Thoracic aorta (tissue), 2 donors: ENCODE measurements at places on chromosomes 6 and 20. TPM values are rescaled to one million over a fixed set of nuclear protein-coding genes. Genes with fewer than 3 reads are reported as not detected.
A peak's percentile ranks its signal among the peaks of the same experiment; 100 is the strongest.

DNA sequence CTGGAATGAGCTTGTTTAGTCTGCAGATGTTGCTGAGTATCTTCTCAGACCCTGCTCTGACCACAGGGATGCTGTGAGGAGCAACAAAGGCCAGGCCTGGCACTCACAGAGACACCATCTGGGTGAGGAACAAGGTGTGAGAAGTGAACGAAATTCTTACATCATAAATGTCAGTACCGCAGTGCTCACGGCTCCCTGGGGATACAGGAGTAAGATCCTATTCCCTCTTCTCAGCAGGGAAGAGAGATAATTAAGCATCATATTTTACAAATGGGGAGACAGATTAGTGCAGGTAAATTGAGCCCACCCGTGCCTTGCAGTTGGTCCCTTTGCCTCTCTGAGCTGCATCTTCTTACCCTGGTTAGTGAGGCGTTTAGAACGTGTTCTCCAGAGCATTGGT, 106.2 kb downstream of the DTD1 start:
- no peak overlapping the region for H3K4me3 ChIP-seq
- no peaks in the 10 kb centered on the region for H3K4me1 ChIP-seq
- H3K27ac ChIP-seq = no peak overlapping the region
- DNase-seq = no peak
- H3K27me3 ChIP-seq = no peaks in the 10 kb centered on the region

GRCh38 chr6:107098436-107099307, 16.6 kb downstream of the BEND3 start:
- no peaks in the 10 kb centered on the region for H3K4me1 ChIP-seq
- H3K36me3 ChIP-seq = no peaks in the 10 kb centered on the region
- no peak for DNase-seq
- H3K27me3 ChIP-seq = no peaks in the 10 kb centered on the region

- H3K27ac ChIP-seq = no peak overlapping the region
- H3K36me3 ChIP-seq = no peaks in the 10 kb centered on the region
- no peaks in the 10 kb centered on the region for H3K4me1 ChIP-seq
- H3K4me3 ChIP-seq = no peak overlapping the region
- no peaks in the 10 kb centered on the region for H3K27me3 ChIP-seq
Measured at GRCh38 chr6:15730442-15730841, 67.6 kb upstream of the DTNBP1 start.

GRCh38 chr6:46521464-46521971, 30.3 kb upstream of the RCAN2 start:
- H3K4me1 ChIP-seq = peaks cover 25% of the 10 kb centered on the region
- H3K27ac ChIP-seq = peak overlapping the region; percentile 88
- no peaks in the 10 kb centered on the region for H3K27me3 ChIP-seq
- H3K4me3 ChIP-seq = no peak overlapping the region
- H3K36me3 ChIP-seq = no peaks in the 10 kb centered on the region

DNA sequence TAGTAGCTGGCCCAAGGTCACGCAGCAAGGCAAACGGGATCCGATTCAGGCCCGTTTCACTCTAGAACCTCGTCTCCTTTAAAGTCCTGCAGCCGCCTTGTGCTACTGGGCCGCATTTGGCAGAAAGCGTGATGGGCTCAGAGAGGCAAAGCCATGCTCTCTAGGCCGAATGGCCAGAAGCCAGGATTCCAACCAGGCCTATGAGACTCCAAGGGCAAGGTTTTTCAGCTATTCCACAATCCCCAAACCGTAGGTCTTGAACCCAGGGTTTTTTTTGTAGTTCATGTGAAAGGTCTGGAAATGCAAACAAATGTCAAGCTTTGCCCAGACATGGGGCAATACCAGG, 174.1 kb downstream of the PREX1 start:
- no peak overlapping the region for H3K27ac ChIP-seq
- H3K4me3 ChIP-seq = no peak overlapping the region
- DNase-seq = no peak
- no peaks in the 10 kb centered on the region for H3K27me3 ChIP-seq
- H3K36me3 ChIP-seq = peaks cover 79% of the 10 kb centered on the region

DNA sequence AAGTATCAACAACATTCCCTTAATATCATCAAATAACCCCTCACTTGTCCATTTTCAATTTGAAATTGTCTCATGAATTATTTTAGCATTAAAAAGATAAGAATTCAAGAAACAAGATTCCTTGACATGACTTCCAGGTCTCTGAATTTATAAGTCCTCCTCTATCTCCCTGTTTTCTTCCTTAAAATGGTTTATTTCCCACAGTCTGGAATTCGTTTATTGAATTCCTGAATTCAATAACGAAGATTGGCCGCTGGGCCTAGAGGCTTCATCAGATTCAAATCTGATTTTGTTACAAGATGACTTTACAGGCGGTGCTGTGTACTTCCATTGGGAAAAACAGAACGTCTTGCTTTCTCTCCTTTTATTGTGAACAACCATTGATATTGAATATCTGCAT, 48.9 kb upstream of the NELFCD start:
- H3K4me1 ChIP-seq = no peaks in the 10 kb centered on the region
- H3K27me3 ChIP-seq = no peaks in the 10 kb centered on the region
- no peak for DNase-seq
- no peak overlapping the region for H3K27ac ChIP-seq
- no peak overlapping the region for H3K4me3 ChIP-seq

- no peak overlapping the region for H3K4me3 ChIP-seq
- H3K27ac ChIP-seq = no peak overlapping the region
- no peaks in the 10 kb centered on the region for H3K27me3 ChIP-seq
- H3K4me1 ChIP-seq = no peaks in the 10 kb centered on the region
- H3K36me3 ChIP-seq = no peaks in the 10 kb centered on the region
Measured at GRCh38 chr6:106856227-106856874, 118.2 kb downstream of the CD24 start.

- no peak overlapping the region for H3K27ac ChIP-seq
- H3K36me3 ChIP-seq = no peaks in the 10 kb centered on the region
- no peak overlapping the region for H3K4me3 ChIP-seq
- no peak for DNase-seq
- H3K4me1 ChIP-seq = no peaks in the 10 kb centered on the region
- no peaks in the 10 kb centered on the region for H3K27me3 ChIP-seq
Measured at GRCh38 chr20:5675103-5676091, 74.8 kb upstream of the SHLD1 start.

DNA sequence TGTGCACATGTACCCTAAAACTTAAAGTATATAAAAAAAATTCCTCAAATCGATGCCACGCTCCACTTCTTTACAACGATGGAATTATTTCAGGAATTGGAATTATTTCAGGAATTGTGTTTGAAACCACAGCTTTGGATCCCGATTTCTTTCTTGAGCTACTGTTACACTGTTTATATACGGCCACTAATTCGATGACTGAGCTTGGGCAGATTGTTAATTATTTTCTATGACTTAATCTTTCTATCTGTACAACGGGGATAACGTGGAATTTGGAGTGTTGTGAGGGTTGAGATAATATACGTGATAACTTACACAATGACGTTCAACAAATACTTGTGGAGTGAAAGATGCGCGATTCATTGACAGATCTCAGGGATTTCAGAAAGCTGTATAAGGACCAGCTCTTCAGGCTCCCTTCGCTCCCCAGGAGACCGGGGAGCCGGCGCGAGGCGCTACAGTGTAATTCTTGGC, 171.3 kb downstream of the SLC16A10 start:
- H3K4me3 ChIP-seq = peak overlapping the region; percentile 95
- no peak for DNase-seq

DNA sequence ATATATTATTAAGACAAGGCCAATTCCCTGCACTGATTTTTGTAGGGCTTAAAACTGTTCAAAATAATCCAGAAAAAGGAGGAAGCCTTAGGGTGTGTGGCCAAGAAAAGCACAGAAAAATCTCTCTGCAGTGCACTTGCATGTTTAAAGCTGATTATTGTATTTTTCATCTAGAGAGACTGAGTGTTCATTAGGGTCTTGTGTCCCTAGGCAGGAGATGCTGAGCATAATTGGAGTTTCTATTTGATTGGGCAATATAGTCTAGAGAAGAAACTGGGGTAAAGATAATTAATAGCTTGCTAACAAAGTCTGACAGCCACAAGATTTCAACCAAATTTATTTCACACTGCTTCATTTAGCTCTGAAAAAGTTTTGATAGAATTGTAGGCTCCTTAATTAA, 2.4 kb downstream of the FLRT3 start:
- H3K27ac ChIP-seq = no peak overlapping the region
- H3K4me3 ChIP-seq = no peak overlapping the region
- no peaks in the 10 kb centered on the region for H3K36me3 ChIP-seq
- peaks cover 3% of the 10 kb centered on the region for H3K4me1 ChIP-seq

- H3K4me3 ChIP-seq = no peak overlapping the region
- H3K4me1 ChIP-seq = no peaks in the 10 kb centered on the region
- H3K27ac ChIP-seq = no peak overlapping the region
- H3K27me3 ChIP-seq = no peaks in the 10 kb centered on the region
Measured at GRCh38 chr6:170063851-170064602, 226.9 kb downstream of the DLL1 start.

- H3K4me1 ChIP-seq = no peaks in the 10 kb centered on the region
- no peak overlapping the region for H3K27ac ChIP-seq
- H3K4me3 ChIP-seq = no peak overlapping the region
- DNase-seq = no peak
Measured at GRCh38 chr6:158686311-158686710, 36.5 kb downstream of the SYTL3 start.

- no peak overlapping the region for H3K4me3 ChIP-seq
- H3K27me3 ChIP-seq = no peaks in the 10 kb centered on the region
- no peak for DNase-seq
- H3K4me1 ChIP-seq = no peaks in the 10 kb centered on the region
- H3K36me3 ChIP-seq = no peaks in the 10 kb centered on the region
Measured at GRCh38 chr6:44732243-44732642, 344.7 kb downstream of the CDC5L start.

- H3K27me3 ChIP-seq = no peaks in the 10 kb centered on the region
- DNase-seq = no peak
- H3K36me3 ChIP-seq = no peaks in the 10 kb centered on the region
- H3K4me1 ChIP-seq = peaks cover 36% of the 10 kb centered on the region
- no peak overlapping the region for H3K27ac ChIP-seq
Measured at GRCh38 chr6:7165890-7166267, 58.1 kb downstream of the RREB1 start.

DNA sequence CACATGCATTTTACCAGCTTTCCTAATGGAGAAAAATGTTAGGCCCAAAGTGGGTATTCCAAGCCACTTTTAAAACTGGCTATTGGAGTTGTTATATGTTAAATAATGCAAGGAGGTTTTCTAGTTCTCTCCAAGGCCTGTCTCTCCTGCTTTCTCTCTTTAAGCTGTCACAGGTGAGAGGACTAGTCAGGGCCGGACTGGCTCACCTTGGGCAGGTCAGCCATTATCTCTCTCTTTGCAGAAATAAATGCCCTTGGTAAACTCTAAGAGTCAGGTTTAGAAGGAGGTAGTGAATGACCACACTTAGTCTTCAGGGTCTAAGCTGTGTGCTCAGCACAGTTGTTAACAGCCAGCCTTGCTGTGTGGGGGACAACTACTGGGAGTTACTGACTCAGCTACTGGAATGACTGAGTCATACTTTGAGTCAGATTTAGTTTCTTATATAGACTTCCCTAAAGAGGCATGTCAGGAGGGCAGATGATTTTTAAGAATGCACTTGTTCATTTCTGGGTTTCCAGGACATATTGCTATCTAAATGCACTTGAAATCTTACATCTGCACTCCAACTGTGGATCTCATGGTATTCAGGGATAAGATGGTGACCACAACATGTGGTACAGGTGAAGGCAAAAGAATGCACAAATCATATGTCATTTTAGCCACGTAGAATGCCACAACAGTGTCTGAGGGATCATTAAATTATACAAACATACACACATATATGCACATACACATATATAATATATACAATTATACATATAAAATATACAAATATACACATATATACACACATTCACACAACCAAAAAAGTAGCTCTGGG, 719.4 kb downstream of the EPM2A start:
- H3K36me3 ChIP-seq = no peaks in the 10 kb centered on the region
- H3K27ac ChIP-seq = peak overlapping the region; percentile 2
- H3K27me3 ChIP-seq = no peaks in the 10 kb centered on the region
- DNase-seq = no peak
- H3K4me1 ChIP-seq = peaks cover 13% of the 10 kb centered on the region

GRCh38 chr6:99216959-99217358, 132.5 kb downstream of the FAXC start:
- no peak overlapping the region for H3K27ac ChIP-seq
- no peaks in the 10 kb centered on the region for H3K27me3 ChIP-seq
- H3K4me3 ChIP-seq = no peak overlapping the region
- H3K4me1 ChIP-seq = no peaks in the 10 kb centered on the region
- DNase-seq = no peak

DNA sequence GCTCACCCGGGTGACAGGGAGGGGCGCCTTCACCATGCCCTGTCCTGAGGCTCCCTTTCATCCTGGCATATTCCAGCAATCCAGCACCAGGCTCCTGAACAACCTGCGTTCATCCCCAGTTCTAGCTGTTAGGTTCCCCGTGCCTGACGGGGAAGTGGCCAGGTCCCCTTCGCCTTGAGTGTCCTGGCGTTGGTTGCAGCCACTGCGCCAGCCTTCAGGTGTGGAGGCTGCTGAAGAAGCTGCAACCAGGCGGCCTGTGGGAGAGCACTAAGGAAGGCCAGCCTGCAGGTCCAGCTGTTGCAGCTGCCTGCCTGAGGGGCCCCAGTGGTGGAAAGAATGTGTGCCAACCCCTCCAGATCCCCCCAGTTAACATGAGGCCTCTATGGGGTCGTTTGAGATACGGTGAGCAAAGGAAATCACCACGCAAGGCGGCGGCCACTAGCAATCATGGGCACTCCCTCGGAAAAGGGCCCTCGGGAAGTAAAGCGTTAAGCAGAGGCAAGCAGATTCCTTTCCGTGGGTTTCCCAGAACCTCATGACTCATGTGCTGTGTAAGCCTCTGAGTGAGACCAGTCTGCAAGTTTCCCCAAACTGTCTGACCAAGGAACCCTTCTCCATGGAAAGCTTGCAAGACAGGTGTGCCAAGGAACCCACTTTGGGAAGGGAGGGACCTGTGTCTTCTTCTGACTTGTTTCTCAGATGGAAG, 320.8 kb downstream of the TAF4 start:
- H3K4me3 ChIP-seq = no peak overlapping the region
- H3K4me1 ChIP-seq = no peaks in the 10 kb centered on the region

Gene UNC5CL
- 2.2 TPM for total RNA-seq

Gene ZNF311
- 0.27 TPM for total RNA-seq

Gene DPPA5
- not detected for total RNA-seq

Gene PEX6
- total RNA-seq = 34.3 TPM

Gene SLC22A7
- total RNA-seq = not detected

Gene LY6G6D
- not detected for total RNA-seq

Gene ELOVL4
- 2.4 TPM for total RNA-seq
